ENCODE measurements at places on chromosomes 16 and 17. TPM values are rescaled to one million over a fixed set of nuclear protein-coding genes. Genes with fewer than 3 reads are reported as not detected.
A peak's percentile ranks its signal among the peaks of the same experiment; 100 is the strongest.

- peak; percentile 80 for DNase-seq
- no peak overlapping the region for H3K27ac ChIP-seq
- peaks cover 5% of the 10 kb centered on the region for H3K36me3 ChIP-seq
- H3K27me3 ChIP-seq, result no peaks in the 10 kb centered on the region
- H3K4me1 ChIP-seq, result peaks cover 3% of the 10 kb centered on the region
Observed at GRCh38 chr16:81641395-81642106, 137.5 kb upstream of the PLCG2 start.

GRCh38 chr17:50977487-50978159 is 111.5 kb upstream of the TOB1 start:
- H3K4me3 ChIP-seq, result no peak overlapping the region
- peaks cover 77% of the 10 kb centered on the region for H3K36me3 ChIP-seq
- DNase-seq, result no peak

GRCh38 chr16:6335072-6335471 is 997.6 kb upstream of the RBFOX1 start:
- no peaks in the 10 kb centered on the region for H3K4me1 ChIP-seq
- H3K4me3 ChIP-seq, result no peak overlapping the region
- no peak overlapping the region for H3K27ac ChIP-seq
- peak; percentile 86 for DNase-seq

DNA sequence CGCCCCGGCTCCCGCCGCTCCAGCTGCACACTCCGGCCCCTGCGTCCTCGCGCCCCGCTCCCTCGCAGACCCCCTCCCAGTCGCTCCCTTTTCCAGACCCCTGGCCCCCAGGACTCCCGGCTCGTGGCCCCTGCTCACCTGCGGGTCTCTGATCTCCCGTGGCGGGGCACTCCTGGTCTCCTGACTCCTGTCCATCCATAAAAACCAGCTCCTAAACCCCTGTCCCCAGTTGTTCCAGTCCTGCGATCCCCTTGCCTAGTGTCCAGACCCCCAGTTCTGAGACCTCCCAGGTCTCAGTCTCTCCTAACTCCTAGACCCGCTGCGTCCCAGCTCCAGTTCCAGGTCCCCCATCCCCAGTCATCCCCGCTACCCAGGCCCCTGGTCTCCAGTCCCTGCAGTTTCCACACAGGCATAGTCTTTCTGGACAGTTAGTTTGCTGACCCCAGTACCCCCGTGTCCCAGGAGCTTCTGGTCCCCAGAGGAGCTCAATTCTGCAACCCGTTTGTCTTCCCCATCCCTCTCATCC is 379 bp downstream of the SNX29 start:
- no peak for DNase-seq
- no peaks in the 10 kb centered on the region for H3K27me3 ChIP-seq
- H3K4me1 ChIP-seq, result no peaks in the 10 kb centered on the region
- H3K4me3 ChIP-seq, result peak overlapping the region; percentile 98
- H3K36me3 ChIP-seq, result no peaks in the 10 kb centered on the region
- no peak overlapping the region for H3K27ac ChIP-seq

GRCh38 chr17:80361495-80362220 is 53.3 kb upstream of the ENDOV start:
- no peaks in the 10 kb centered on the region for H3K27me3 ChIP-seq
- peak; percentile 93 for DNase-seq
- H3K27ac ChIP-seq, result no peak overlapping the region
- peaks cover 86% of the 10 kb centered on the region for H3K36me3 ChIP-seq

DNA sequence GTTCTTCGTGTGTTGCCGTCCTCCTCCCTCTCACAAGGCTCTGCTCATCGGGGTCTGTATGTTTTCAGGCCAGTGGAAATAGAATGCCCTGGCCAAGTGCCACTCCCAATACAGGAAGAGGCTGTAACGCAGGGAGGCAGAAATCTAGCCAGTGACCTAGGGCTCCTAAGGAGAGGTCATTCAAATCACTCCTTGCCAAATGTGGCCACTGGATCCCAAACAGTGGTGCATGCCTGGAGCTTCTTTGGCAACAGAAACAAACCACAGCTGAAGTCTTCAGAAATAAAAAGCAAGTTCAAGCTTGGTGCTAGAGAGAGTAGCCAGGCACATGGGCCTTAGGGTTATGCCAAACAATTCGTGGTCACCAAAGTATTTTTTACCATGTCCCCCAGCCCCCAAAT is 66.1 kb downstream of the SMG6 start:
- H3K27me3 ChIP-seq, result no peaks in the 10 kb centered on the region
- DNase-seq, result no peak
- H3K27ac ChIP-seq, result no peak overlapping the region
- H3K4me1 ChIP-seq, result peaks cover 24% of the 10 kb centered on the region
- peaks cover 64% of the 10 kb centered on the region for H3K36me3 ChIP-seq

DNA sequence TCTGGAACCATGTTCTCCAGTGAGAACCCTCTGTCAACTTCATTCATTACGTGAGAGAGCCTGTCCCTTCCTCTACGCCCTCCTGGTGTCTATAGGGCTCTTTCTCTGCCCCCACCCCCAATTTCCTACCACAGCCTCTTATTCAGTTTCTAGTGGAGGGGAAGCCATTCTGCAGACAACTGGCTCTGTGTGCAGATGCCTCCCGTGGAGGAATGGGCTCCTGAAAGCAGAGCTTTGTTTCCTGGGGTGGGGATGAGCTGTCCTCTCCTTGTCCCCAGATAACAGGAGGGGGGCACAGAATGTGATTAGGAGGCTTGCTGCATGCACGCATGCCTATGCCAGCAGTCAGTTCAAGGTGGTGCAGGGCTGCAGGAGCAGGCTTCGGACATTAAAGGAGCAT is 31.6 kb downstream of the MMP15 start:
- H3K27ac ChIP-seq, result no peak overlapping the region
- no peaks in the 10 kb centered on the region for H3K27me3 ChIP-seq
- H3K36me3 ChIP-seq, result no peaks in the 10 kb centered on the region
- peak; percentile 37 for DNase-seq
- H3K4me1 ChIP-seq, result no peaks in the 10 kb centered on the region

DNA sequence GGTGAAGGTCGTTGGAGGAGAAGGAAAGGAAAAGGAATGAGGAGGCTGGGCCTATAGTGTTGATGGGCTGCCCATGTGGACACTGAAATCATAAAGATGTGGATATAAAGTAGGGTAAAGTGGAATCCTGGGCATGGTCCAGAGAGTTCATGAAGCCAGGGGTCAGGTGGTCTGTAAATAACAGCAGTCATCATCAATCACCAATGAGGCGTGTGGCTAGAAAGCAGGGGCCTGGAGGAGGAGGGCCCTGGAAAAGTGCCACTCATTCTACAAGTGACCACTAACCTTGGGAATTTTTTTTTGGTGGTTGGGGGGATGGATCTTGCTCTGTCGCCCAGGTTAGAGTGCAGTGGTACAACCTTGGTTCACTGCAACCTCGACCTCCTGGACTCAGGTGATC is 115.3 kb upstream of the NOL11 start:
- no peak for DNase-seq
- H3K27me3 ChIP-seq, result no peaks in the 10 kb centered on the region
- no peaks in the 10 kb centered on the region for H3K4me1 ChIP-seq

GRCh38 chr17:42117397-42118125 is 3.6 kb downstream of the KAT2A start:
- no peaks in the 10 kb centered on the region for H3K27me3 ChIP-seq
- H3K4me1 ChIP-seq, result no peaks in the 10 kb centered on the region
- peaks cover 21% of the 10 kb centered on the region for H3K36me3 ChIP-seq
- no peak for DNase-seq

- H3K27ac ChIP-seq, result no peak overlapping the region
- H3K27me3 ChIP-seq, result no peaks in the 10 kb centered on the region
- no peaks in the 10 kb centered on the region for H3K4me1 ChIP-seq
- H3K4me3 ChIP-seq, result no peak overlapping the region
- DNase-seq, result no peak
- H3K36me3 ChIP-seq, result peaks cover 57% of the 10 kb centered on the region
Observed at GRCh38 chr16:87416826-87417527, 24.8 kb downstream of the MAP1LC3B start.

DNA sequence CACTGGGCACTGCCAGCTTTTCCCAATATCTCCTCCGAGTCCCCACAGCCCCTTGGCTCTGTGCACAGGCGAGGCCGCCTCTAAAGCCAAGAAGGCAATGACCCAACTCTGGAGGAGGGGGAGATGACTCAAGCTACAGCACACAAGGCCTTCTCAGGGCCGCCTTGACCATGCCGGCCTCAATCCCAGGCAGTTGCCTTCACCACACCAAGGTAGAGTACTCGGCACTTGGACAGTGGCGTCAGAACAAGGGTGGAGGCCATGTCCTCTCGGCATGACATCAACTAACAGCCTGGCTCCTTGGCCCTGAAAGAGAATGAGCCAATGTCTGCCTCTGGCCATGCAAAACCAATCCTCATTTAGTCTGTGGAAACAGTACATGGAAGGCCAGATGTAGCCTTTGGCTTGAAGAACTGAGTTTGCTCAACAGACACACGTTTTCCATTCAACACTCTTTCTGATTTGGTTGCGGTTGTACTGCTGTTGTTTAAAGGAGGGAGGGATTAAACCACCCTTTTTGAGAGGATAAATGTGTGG is 139.6 kb downstream of the XYLT1 start:
- no peak overlapping the region for H3K27ac ChIP-seq
- no peaks in the 10 kb centered on the region for H3K27me3 ChIP-seq
- H3K4me1 ChIP-seq, result no peaks in the 10 kb centered on the region
- no peak overlapping the region for H3K4me3 ChIP-seq
- no peak for DNase-seq
- H3K36me3 ChIP-seq, result no peaks in the 10 kb centered on the region

DNA sequence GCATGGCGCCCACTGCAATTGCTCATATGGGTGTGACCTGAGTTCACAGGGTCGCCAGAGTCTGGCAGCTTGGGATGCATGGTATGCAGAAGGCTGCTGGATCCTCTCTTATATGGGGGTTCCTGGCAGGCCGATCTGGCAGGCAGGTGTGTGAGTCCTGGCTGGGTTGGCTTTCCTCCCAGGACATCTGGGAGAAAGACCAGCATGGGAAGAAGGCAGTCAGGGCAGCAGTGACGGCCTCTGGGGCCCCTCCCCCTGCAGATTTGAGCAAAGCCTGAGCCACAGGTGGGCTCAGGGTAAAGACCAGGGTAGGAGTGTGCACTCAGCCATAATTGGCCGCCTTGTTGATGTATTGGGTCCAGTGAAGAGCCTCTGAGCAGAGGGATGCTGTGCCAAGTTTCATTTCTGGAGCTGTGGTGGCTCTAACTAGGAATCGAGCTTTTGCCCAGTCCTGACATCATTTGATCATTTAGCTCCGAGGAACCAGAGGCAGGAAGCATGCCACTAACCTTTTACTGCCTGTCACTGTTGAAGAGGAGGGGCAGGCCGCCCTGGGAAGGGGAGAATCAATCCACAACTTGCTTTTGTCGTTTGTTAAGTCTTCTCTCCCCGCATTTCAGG is 174.3 kb downstream of the CCDC182 start:
- H3K4me1 ChIP-seq, result peaks cover 15% of the 10 kb centered on the region
- H3K4me3 ChIP-seq, result no peak overlapping the region
- peak overlapping the region; percentile 16 for H3K27ac ChIP-seq
- DNase-seq, result peak; percentile 74

GRCh38 chr16:27182906-27183405 is 20.4 kb upstream of the KDM8 start:
- DNase-seq, result no peak
- no peak overlapping the region for H3K4me3 ChIP-seq
- H3K27me3 ChIP-seq, result no peaks in the 10 kb centered on the region
- no peak overlapping the region for H3K27ac ChIP-seq
- H3K36me3 ChIP-seq, result no peaks in the 10 kb centered on the region

DNA sequence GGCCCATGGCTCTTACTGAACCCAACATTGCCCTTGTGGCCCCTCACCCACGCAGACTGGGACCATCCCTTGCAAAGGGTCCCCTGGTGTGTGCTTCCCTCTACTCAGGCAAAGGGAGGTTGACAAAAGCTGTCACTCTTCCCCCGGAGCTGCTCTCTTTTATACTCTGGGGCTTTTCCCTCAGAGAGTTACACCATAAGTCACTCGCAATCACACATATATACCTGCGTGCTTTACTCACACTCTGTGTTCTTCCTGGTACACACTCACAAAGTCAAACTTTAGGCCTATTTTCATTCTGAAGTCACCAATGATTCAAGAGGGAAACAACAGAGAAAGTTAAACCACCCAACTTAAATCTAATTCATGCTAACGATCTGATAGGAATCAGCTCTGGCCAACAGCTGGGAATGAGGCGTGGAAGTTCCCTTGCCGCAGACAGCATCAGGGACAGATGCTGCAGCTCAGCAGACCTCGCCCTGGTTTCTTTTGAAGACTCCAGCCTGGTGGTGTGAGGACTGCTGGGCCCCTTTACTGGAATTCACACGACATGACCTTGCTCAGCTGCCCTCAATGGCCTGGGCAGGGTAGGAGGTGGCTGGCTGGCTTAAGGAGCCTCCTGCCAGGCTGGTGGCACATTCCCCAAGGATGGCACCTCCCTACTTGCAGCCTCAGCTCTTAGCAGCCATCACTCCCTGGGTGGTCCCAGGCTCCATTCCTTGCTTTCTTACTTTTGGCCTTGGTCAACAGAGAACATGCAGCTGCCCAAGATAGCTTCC is 27.3 kb downstream of the HIC1 start:
- no peaks in the 10 kb centered on the region for H3K27me3 ChIP-seq
- H3K4me3 ChIP-seq, result no peak overlapping the region

DNA sequence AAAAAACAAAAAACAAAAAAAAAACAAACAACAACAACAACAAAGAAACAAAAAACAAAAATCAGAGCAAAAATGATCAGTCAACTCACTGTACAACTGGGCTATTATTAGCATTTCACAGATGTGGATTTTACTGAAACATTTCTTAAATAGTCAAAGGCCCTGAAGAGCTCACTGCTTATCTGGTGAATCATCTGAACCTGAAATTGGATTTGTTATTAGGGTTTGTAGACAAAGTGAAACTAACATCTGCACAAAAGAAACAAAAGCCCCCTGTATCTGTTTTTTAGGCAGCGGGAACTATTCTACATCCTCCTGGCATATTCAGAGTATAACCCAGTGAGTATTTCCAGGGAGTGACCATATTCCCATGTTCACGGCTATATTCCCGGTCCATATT is 32.6 kb upstream of the KSR1 start:
- no peaks in the 10 kb centered on the region for H3K4me1 ChIP-seq
- H3K27me3 ChIP-seq, result no peaks in the 10 kb centered on the region
- no peak overlapping the region for H3K27ac ChIP-seq
- no peaks in the 10 kb centered on the region for H3K36me3 ChIP-seq
- no peak for DNase-seq

DNA sequence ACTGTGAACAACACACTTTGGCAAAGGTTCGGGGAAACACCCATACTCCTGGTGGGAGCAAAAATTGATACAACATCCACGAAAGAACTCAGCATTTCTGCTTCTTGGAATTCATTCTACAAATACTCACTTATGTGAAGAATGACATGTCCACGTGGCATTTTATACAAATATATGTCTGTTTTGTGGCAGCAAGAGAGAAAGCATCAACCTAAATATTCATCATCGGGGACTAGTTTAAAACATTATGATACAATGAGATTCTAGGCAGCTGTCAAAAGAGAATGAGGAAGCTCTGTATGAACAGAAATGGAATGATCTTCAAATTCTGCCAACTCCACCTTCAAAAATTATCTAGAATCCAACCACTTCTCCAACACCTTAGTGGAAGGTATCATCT is 25.7 kb upstream of the ALOX15 start:
- H3K27ac ChIP-seq, result no peak overlapping the region
- H3K4me1 ChIP-seq, result no peaks in the 10 kb centered on the region
- H3K36me3 ChIP-seq, result peaks cover 24% of the 10 kb centered on the region
- no peaks in the 10 kb centered on the region for H3K27me3 ChIP-seq
- H3K4me3 ChIP-seq, result no peak overlapping the region
- no peak for DNase-seq

The IRX5 gene
- 2.6 TPM for total RNA-seq

The UNK gene
- 32.1 TPM for total RNA-seq

The NOG gene
- total RNA-seq, result 6.7 TPM

The CDRT15 gene
- total RNA-seq, result not detected

The FNDC8 gene
- not detected for total RNA-seq

The RUNDC1 gene
- total RNA-seq, result 18.5 TPM

The VPS35 gene
- total RNA-seq, result 80.3 TPM

The ATP2A3 gene
- total RNA-seq, result 3.2 TPM

The ANKFN1 gene
- total RNA-seq, result not detected

Data from endodermal cell (in vitro differentiated cells).